ENCODE measurements at places on chromosomes 12 and 14.

GRCh38 chr14:67426983-67427606, 15.1 kb upstream of the PLEK2 start:
- no peak overlapping the region for H3K4me3 ChIP-seq
- no peaks in the 10 kb centered on the region for H3K27me3 ChIP-seq
- H3K27ac ChIP-seq: no peak overlapping the region
- no peaks in the 10 kb centered on the region for H3K36me3 ChIP-seq

DNA sequence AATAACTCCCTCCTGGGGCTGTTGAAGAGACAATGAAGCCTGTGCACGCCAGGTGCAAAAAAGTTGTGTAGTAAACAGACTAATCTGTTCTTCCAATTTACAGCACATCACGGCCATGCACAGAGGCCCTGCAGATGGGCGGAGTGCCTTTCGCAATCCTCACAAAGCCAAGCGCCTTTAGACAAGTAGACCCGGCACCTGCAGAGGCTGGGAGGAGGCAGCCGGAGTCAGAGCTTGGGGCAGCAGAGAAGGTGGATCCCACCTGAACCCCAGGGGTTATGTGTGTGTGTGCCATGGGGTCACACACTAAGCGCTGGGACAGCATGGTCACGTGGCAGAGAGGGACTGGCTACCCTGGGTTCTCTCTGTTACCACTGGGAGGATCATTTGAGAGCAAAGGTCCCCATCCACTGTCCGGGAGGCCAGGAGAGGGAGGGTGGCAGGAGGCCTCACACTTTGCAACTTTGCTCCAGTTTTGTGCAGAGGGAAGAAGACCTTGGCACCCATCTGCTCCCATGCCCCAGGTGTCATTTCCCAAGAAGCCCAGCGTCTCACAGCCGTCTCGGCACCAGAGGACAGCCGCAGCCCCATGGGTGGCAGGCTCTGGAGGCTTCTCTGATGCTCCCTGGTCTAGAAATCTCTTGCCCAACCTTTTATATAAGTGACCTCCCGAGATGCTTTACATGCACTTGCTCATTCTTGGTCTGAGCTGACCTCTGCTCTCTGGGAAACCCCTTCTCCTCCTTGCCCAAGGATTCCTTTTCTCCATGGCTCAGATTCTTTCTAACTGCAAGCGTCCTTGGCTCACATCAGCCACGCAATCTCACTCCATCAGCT, 80.0 kb upstream of the DICER1 start:
- H3K27me3 ChIP-seq: no peaks in the 10 kb centered on the region
- H3K4me3 ChIP-seq: no peak overlapping the region
- DNase-seq: no peak
- H3K4me1 ChIP-seq: no peaks in the 10 kb centered on the region

- no peaks in the 10 kb centered on the region for H3K36me3 ChIP-seq
- no peaks in the 10 kb centered on the region for H3K27me3 ChIP-seq
- no peak overlapping the region for H3K27ac ChIP-seq
- H3K4me1 ChIP-seq: no peaks in the 10 kb centered on the region
Observed at GRCh38 chr12:31011746-31012566, 61.7 kb upstream of the DDX11 start.

DNA sequence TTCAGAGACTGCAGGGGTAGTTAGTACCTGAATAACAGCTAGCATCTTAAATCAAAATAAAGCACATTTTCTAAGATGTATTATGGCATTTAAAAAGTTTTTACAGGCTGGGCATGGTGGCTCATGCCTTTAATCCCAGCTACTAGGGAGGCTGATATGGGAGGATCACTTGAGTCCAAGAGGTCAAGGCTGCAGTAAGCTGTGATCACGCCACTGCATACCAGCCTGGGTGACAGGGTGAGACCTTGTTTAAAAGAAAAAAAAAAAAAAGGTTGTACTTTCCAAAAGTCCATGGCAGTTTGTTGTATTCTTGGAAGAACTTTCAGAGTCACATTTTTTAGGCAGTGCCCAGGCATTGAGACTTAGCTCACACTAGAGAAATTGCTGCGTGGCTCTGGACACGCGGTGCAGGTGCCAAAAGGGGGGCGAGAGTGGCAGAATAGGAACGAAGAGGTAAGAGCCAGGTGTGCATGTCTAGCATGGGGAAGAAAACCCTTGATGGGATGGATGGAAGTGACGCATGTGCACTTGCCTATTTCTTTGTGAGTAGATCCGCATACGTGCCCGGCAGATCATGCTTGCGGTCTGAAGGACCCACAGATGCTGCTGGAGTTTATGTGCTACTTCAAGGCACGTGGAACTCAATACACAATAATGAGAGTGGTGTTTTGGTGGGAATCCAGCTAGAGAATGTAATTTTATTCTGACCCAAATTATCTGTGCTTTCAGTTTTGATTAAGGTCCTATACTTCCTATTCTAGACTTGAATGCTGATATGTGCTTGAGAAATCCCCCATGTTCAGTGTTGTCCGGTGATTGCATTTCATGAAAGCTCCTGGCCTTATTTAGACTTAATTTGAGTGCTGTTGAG, 11.9 kb downstream of the ANKRD13A start:
- no peaks in the 10 kb centered on the region for H3K27me3 ChIP-seq
- DNase-seq: no peak
- peaks cover 16% of the 10 kb centered on the region for H3K36me3 ChIP-seq
- H3K27ac ChIP-seq: no peak overlapping the region

DNA sequence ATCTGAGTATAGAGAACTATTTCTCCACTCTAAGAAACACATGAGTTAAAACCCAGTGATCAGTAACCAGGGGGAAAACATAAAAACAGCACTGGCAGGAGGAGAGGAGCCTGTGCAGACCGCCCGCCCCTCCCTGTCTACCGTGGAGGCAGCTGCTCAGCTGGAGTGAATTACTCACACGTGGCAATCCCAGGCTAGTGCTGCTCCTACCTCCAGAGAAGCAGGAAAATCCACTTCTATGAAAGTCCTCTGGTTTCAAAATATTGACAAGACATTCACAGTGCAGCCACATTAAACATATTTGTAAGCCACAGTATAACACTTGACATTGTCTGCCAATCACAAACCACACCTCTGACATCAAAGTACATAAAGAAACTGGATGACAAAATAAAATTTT, 16.7 kb downstream of the TMEM132D start:
- no peaks in the 10 kb centered on the region for H3K36me3 ChIP-seq
- no peak overlapping the region for H3K27ac ChIP-seq
- no peak for DNase-seq
- H3K27me3 ChIP-seq: no peaks in the 10 kb centered on the region
- no peaks in the 10 kb centered on the region for H3K4me1 ChIP-seq
- H3K4me3 ChIP-seq: no peak overlapping the region

DNA sequence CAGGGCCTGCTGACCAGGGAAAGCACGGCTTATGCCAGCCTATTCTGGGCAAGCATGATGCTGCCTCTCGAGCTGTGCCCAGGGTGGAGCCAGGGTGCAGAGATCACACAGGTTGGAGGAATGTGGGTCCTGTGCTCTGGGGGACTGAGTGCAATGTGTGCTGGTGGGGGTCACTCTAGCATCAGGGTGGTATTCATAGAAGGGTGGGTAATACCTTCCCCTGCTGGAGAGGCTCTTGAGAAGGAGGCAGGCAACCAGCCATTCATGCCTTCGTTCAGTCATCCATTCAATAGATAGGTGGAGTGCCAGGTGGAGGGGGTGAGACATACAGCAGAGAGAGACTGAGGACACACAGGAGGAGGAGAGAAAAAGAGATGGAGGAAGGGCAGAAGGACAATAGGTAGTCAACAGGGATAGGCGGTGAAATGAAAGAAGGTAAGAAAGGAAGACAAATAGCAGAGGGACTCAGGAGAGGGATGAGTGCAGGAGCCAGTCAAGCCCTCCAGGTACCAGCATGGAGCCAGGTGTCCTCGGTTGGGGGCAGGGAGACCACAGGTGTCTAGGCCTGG, 5.2 kb upstream of the ZNF385A start:
- H3K36me3 ChIP-seq: peaks cover 5% of the 10 kb centered on the region
- H3K27ac ChIP-seq: no peak overlapping the region
- no peak for DNase-seq
- no peak overlapping the region for H3K4me3 ChIP-seq

GRCh38 chr12:104665296-104665695, 208.5 kb downstream of the CHST11 start:
- no peaks in the 10 kb centered on the region for H3K27me3 ChIP-seq
- H3K4me1 ChIP-seq: peaks cover 36% of the 10 kb centered on the region
- H3K36me3 ChIP-seq: no peaks in the 10 kb centered on the region
- H3K27ac ChIP-seq: peak overlapping the region; percentile 30
- DNase-seq: no peak

DNA sequence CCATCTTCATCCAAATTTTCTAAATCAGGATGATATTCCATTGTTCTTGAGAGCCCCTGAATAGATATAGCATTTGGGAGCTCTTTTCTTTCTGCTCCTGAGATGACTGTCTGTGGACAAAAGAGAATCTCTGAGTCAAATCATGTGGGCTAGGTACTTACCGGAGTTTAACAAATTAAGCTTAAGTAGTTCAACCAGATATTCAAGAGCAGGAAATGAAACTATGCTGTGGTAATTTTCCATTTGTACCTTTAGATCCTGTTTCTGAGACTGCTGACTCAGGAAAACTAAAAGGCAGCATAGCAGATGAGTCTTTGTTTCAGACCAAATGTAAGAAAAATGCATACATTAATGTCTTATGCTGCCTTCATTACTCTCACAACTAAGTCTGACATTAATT, at the start of gene CLEC7A:
Gene CLEC7A (minus strand): TSS at position 158 of the 400 bp plus-strand sequence. CDS start 117 bp downstream, at position 41.
- peak within 1 kb of the TSS; percentile 10 for H3K4me3 ChIP-seq
- H3K27ac ChIP-seq: peak within 1 kb of the TSS; percentile 47
- H3K36me3 ChIP-seq: no peaks in the 10 kb centered on the region
- no peaks in the 10 kb centered on the region for H3K27me3 ChIP-seq
- peaks cover 12% of the 10 kb centered on the region for H3K4me1 ChIP-seq

- no peak for DNase-seq
- H3K27me3 ChIP-seq: no peaks in the 10 kb centered on the region
- H3K27ac ChIP-seq: no peak overlapping the region
- no peaks in the 10 kb centered on the region for H3K36me3 ChIP-seq
Observed at GRCh38 chr14:96975116-96975515, 177.9 kb downstream of the VRK1 start.

DNA sequence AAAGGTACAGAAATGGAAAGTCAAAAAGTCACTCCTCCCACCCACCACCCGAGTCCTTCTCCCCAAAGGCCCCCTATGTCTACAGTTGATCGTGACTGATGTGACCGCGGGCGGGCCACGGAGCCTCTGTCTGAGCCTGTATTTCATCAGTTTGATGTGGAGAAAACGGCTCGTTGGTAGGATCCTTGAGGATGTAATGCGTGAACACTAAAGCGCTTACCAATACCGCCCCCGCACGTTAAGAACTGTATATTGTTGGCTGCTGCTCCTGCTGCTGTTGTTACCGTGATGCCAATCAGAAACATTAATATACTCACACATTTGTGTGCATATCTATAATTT, 24.6 kb upstream of the UBC start:
- no peaks in the 10 kb centered on the region for H3K36me3 ChIP-seq
- peak overlapping the region; percentile 48 for H3K4me3 ChIP-seq
- peak; percentile 82 for DNase-seq
- no peaks in the 10 kb centered on the region for H3K27me3 ChIP-seq

DNA sequence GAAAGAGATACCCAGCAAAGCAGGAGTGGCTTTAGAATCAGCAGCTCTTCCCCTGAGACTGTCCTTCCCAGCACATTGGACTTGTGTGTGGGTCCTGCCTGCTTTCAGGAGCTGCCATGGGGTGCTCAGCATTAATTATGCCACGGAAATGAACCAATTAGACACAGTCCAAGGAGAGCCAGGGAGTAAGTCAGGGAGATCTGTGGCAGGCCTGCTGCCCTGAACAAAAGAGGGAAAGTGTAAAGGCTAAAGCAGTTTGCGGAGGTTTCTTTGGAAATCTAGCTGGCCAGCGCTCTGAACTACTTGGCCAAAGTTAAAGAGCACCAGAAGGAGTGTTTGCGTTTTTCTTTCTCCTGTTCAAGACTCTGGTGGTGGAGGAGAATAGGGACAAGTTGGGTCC, 65.7 kb upstream of the SRSF5 start:
- H3K27me3 ChIP-seq: no peaks in the 10 kb centered on the region
- H3K4me3 ChIP-seq: no peak overlapping the region
- H3K4me1 ChIP-seq: no peaks in the 10 kb centered on the region
- DNase-seq: no peak

DNA sequence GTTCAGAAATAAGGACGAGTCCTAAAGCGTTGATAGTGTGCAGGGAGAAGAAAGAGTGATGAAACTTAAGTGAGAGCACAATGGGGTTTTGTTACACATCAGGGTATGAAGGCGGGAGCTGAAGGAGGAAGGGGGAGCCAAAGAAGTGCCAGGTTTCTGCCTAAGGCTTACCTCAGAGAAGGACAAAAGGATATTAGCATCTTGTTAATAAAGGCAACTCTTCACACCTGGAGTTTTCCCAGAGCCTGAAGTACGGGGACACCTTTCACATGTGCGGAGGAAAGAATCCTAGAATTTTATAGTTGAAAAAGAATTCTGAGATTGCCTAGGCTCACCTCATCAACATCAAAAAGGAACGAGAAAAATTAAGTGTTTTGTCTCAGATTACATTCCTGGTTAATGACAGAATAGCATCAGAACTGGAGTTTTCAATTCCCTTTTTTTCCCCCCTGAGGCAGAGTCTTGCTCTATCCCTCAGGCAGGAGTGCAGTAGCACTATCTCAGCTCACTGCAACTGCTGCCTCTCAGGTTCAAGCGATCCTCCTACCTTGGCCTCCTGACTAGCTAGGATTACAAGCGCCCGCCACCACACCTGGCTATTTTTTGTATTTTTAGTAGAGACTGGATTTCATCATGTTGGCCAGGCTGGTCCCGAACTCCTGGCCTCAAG, 2.2 kb upstream of the SAV1 start:
- DNase-seq: no peak
- H3K27ac ChIP-seq: no peak overlapping the region
- H3K4me3 ChIP-seq: no peak overlapping the region
- no peaks in the 10 kb centered on the region for H3K27me3 ChIP-seq
- H3K36me3 ChIP-seq: no peaks in the 10 kb centered on the region
- H3K4me1 ChIP-seq: no peaks in the 10 kb centered on the region

GRCh38 chr12:79141776-79142175, 277.2 kb downstream of the SYT1 start:
- DNase-seq: no peak
- no peaks in the 10 kb centered on the region for H3K27me3 ChIP-seq
- H3K27ac ChIP-seq: no peak overlapping the region
- H3K4me3 ChIP-seq: no peak overlapping the region
- H3K36me3 ChIP-seq: no peaks in the 10 kb centered on the region
- H3K4me1 ChIP-seq: no peaks in the 10 kb centered on the region

GRCh38 chr12:101948365-101948764, 71.0 kb downstream of the DRAM1 start:
- H3K36me3 ChIP-seq: no peaks in the 10 kb centered on the region
- H3K4me3 ChIP-seq: no peak overlapping the region
- no peak overlapping the region for H3K27ac ChIP-seq

- no peak overlapping the region for H3K4me3 ChIP-seq
- no peaks in the 10 kb centered on the region for H3K4me1 ChIP-seq
- no peak for DNase-seq
- H3K36me3 ChIP-seq: no peaks in the 10 kb centered on the region
Observed at GRCh38 chr12:77954206-77954555, 123.5 kb downstream of the NAV3 start.

GRCh38 chr12:26338586-26339572, 143.5 kb downstream of the SSPN start:
- no peaks in the 10 kb centered on the region for H3K27me3 ChIP-seq
- no peaks in the 10 kb centered on the region for H3K36me3 ChIP-seq
- H3K4me1 ChIP-seq: peaks cover 4% of the 10 kb centered on the region
- no peak overlapping the region for H3K4me3 ChIP-seq
- H3K27ac ChIP-seq: no peak overlapping the region
